ENCODE measurements at places on chromosomes 5 and 9.

DNA sequence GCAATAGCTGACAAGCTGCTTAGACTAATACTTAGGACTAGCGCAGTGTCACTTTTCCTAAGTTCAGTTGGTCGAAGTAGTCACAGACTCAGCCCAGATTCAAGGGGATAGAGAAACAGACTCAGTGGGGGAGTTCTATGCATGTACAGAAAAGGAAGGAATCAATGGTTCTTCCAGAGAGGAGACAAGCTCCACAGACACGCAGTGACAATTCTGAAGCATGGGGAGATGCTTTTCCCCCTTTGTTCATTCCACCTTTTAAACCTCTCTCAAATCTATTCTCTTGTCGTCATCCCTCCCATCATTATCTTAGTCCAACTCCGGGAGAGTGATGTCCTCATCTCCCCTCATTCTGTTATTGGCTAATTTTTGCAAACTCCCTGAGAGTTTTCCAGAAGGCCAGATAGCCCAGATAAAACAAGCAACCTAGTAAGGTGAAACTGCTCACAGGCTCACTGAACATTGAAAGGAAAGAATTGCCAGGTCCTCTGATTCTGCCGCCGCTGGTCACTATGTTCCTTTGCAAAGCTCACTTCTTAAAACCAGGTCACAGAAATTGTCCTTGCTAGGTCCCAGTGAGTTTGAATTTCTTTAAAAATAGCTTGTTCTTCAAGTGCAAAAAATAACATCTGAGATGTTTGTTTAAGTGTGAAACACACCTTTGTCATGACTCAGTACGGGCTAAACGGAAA is 13.4 kb upstream of the STRBP start:
- DNase-seq = no peak

- no peak for DNase-seq
Measured at GRCh38 chr9:26684029-26684428, 208.6 kb downstream of the CAAP1 start.

GRCh38 chr5:42985129-42986037 is 54.7 kb downstream of the ANXA2R start:
- DNase-seq = no peak

GRCh38 chr5:107864793-107865192 is 194.1 kb upstream of the EFNA5 start:
- no peak for DNase-seq

GRCh38 chr5:749101-749670 is 35.3 kb downstream of the ZDHHC11B start:
- DNase-seq = no peak

GRCh38 chr5:158560170-158560569 is 539.5 kb downstream of the EBF1 start:
- DNase-seq = no peak

DNA sequence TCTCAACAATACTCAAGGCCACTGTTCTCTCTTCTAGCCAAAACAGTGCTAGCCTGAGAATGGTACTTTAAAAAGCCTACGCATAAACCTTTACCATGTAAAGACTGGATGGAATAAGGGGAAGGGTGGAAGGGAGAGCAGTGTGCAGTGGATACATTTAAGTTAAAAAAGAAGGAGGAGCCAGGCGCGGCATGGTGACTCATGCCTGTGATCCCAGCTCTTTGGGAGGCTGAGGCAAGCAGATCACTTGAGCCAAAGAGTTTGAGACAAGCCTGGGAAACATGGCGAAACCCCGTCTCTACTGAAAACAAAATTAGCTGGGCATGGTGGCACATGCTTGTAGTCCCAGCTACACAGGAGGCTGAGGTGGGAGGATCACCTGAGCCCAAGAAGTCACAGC is 127.7 kb upstream of the KIF2A start:
- DNase-seq = no peak

DNA sequence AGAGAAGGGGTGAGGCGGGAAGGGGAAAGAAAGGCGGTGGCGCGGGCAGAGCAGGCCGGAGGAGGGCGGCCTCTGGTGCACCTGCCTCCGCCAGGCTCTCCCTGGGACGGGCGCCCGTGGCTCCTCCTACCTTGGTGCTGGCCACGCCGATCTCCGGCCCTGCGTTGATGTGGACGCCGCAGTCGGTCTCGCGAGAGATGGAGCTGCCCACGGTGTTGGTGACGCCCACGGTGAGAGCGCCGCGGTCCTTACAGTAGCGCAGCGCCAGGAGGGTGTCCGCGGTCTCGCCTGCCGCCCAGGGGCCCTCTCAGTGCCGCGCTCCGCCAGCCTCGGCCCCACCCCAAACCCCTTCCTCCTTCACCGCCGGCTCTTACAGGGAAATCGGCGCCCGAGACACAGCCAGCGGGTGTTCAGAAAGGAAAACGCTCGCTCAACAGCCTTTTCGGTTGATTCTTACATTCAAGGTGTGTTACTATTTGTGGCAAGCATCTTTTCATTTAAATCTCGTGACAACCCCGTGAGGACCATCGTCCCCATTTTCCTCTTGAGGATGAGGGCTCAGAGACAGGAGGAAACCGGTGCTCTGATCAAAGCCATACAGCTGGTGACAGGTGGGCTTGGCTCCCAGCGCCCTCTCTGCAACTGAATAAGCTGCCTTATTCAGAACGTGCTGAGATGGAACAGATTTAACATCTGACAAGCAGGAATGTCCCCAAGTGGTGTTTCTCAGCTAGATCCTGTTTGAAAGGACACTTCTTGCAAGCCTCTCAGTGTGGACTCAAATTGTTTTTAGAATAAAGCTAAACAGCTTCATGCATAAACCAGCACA is 22.0 kb upstream of the MAPK9 start:
- peak; percentile 66 for DNase-seq

GRCh38 chr5:145443964-145444363 is 391.2 kb downstream of the PRELID2 start:
- no peak for DNase-seq

GRCh38 chr5:76938177-76938576 is 14.7 kb upstream of the CRHBP start:
- DNase-seq = no peak

- DNase-seq = no peak
Measured at GRCh38 chr9:38235244-38235643, 157.3 kb upstream of the ALDH1B1 start.
